Stimulated activated CD8-positive, alpha-beta memory T cell treated with anti-CD3 and anti-CD28 coated beads, Interleukin-4, amount 100 ng/mL, for 4 hours (primary cell): ENCODE measurements at places on chromosomes 7 and 10.

- DNase-seq, result no peak
These were observed 86.0 kb downstream of the AKR1D1 start for GRCh38 chr7:138162236-138162635.

GRCh38 chr7:36677769-36678437 lies 46.4 kb downstream of the AOAH start:
- peak; percentile 30 for DNase-seq

DNA sequence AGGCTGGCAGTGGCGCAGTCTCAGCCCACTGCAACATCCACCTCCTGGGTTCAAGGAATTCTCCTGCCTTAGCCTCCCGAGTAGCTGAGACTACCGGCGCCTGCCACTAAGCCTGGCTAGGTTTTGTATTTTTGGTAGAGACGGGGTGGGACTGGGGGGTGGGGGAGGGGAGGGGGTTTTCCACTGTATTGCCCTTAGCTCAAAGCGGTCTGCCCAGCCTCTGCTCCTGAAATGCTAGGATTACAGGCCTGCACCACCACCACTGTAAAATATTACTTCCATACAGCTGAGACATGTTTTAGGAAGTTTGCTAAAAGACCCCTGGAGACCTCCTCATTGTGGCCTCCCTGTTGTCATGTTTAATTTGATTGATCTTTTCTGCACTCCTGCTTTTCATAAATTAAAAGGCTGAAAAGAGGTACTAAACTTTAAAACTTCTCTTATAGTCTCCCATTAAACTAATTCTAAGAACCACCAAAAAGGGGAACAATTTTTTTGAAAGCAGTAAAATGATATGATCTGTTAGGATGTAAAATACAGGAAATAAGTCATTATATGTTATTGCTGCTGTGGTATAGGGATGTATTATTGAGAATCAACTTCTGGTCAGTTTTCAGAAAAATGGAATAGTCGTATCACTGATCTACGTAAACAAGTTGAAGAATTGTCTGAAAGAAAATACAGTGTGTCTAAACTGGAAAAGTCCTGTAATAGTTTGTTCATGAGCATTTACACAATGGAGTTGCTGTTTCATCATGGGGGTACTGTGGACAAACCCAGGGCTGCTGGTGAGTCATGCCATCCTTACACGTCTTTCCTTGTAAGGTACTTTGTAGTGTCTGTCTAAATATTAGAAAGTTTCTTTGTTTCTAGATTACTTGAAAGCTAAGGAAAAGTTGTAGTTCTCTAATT lies 72.9 kb upstream of the TMEM248 start:
- DNase-seq, result no peak

DNA sequence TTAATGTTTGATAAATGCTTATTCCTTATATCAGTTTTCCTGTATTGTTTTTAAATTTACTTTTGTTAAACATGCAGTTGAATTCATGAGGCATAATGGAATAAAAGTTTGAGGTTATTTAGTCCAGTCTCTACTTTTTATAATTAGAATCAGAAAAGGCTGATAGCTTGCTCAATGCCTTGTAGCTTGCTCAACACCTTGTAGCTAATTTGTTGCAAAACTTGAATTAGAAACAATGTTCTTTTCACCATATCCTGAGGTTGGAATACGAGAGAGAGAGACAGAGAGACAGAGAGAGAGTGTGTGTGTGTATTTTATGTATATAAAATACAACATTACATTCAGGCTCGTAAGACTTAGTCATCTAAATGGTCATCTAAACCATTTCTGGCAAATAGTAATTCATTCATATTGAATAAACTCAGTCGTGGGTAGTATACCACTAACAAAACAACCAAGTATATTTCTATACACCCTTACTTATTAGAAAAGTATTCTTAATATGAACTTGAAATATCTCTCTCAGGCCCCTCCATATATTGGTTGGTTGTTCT lies 243.5 kb downstream of the ADK start:
- no peak for DNase-seq

- DNase-seq, result no peak
These were observed 26.2 kb downstream of the ABLIM1 start for GRCh38 chr10:114631666-114632417.

DNA sequence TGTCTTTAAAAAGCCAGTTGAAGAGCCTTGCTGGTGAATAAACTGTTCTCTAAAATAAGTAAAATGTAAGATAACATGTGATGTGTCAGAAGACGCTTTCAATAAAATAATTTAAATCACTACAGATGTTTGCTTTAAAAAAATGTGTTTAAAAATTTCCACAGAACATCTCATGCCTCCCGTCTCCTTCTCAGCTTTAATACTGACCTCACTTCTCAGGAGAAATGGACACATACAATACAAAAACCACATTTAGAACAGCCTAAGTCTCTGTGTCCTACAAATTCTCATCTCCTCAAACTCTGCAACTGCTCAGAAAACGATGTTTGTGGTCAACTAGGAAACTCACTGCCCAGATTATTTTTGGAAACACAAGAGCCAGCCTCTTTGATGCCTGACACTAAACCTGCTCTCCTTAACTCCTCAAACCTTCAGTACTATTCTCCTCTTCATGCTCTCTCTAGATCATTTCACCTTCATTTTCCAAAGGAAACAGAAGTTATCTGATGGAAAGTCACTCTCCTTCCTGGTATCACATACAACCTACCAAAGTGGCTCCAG lies 120.3 kb downstream of the ZNF438 start:
- no peak for DNase-seq

DNA sequence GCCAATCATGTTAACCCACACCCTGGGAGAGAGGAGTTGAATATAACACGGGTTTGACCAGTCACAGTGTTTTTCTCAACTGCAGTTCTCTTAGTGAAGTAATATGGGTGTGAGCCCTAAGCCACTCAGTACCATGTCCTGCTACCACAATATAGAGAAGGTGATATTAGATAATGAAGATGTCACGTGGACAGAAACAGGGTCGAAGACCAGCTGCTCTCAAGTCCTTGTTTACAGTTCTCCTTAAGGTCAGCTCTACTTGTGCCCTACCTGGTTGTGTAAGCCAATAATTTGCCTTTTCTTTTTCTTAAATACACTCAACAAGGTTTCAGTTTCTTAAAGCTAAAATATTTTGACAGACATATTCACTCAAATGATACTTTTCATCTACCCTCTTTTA lies 128.3 kb upstream of the POT1 start:
- DNase-seq, result no peak

GRCh38 chr7:159028508-159029401 lies 115.9 kb downstream of the VIPR2 start:
- DNase-seq, result no peak

- DNase-seq, result no peak
These were observed 35.1 kb upstream of the PAX2 start for GRCh38 chr10:100710151-100710871.

DNA sequence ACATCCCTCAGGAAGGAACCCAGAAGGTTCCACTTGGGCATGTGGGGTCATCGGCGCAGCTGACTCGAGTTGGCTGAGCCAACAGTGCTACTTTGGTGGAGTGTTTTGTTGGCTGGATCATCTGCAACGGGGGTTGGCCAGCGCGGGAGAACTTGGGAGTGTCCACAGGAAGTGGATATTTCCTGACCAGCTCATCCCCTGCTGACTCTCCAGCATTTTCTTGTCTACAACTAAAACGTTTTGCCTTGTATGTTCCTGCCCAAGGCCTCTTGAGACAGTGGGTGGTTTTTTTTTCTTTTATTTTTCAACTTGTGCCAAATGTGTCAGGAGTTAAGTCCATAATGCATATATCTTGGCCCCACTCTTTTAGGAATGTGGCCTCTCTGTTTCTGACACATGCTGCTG lies 208.6 kb downstream of the ZNF365 start:
- no peak for DNase-seq

DNA sequence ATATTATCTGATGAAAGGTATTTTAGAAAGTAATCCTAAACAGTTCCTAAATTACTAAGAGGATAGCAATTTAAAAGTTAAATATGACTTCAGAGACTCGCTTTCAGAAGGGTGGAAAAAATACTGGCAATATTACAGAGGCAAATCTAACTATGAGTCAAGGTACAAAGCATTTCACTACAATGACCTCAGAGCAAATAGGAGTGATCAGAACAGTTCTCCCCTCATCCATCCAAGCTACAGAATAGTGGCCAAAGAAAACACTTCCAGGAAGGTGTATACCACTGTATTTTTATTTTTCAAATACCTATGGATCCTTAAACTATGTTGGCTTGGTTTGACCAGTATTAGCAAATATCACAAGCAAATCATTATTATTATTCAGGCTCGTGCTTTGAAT lies 112.8 kb upstream of the ODAD2 start:
- DNase-seq, result no peak

GRCh38 chr7:35524112-35524804 lies 170.7 kb downstream of the HERPUD2 start:
- no peak for DNase-seq

DNA sequence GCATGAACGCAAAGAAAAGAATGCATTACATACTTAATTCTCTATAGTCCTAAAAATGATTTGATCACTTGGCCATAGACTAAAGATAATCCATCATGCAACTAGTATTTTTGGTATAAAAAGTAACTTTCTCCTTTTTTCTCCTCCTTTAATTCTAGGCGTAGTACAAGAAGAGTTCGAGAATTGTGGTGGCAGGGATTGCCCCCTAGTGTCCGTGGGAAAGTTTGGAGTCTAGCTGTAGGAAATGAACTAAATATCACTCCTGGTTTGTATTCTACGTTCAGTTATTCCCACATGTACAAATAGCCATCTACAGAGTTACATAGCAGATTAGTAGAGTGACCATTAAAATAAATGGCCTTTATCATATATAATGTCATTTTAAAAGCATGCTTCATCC lies 45.5 kb upstream of the HELLS start:
- DNase-seq, result no peak

DNA sequence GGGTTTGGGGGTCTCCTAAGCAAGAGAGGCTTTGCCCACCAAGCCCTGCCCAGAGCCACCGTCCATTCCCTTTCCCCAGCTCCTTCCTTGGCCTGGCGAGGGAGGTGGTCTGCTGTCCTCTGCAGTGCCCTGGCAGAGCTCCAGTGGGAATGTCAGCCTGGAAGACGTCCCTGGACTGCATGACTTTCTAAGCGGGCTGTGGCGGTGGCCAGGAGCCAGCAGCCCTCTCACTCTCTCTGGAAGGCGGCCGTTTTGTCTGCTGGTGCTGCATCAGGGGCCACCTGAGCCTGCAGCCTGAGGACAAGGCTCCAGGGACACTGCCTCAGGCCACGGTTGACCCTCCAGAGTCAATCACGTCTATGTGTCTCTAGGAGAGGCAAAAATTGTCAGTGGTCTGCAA lies 271.0 kb downstream of the SKAP2 start:
- DNase-seq, result no peak

GRCh38 chr10:99809931-99810615 lies 27.6 kb downstream of the ABCC2 start:
- no peak for DNase-seq

- DNase-seq, result no peak
These were observed 318.0 kb downstream of the PAXIP1 start for GRCh38 chr7:154684666-154685563.

DNA sequence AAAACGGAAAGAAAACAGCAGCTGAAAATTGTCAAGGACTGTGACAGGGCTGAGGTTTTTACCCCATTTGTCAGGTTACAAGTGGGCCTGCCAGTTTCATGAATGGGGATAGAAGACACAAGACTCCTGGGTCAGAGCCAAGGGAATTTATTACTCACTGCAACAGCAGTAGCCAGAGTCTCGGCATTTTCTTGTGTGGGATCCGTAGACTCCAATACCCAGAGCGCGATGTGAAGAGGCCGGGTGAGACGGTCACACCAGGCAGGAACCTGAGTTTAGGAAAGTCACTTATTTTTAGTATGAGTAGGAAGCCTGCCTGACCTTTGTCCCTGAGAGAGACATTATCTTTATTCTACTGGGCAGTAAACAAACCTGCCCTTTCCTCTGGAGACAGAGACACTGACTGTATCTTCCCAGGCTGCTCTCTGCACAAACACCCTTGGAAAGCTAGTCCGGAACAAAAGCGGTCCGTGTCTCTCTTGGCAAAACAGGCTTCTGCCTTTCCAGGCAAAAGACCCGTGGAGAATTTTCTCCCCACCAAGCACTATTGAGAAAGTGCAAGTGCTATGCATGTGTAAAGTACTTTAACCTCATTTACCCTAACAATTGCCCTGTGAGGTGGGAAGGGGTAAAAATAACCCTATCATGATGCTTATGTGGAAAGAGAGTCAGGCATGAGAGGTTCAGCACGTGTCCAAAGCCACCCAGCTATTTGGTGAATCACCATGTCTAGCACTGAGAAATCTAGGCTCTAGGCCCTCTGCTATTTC lies 58.4 kb downstream of the JCAD start:
- DNase-seq, result no peak

- DNase-seq, result no peak
These were observed 5.7 kb upstream of the PRR15 start for GRCh38 chr7:29557954-29558353.

- DNase-seq, result no peak
These were observed 100.7 kb downstream of the USP6NL start for GRCh38 chr10:11510736-11511135.

DNA sequence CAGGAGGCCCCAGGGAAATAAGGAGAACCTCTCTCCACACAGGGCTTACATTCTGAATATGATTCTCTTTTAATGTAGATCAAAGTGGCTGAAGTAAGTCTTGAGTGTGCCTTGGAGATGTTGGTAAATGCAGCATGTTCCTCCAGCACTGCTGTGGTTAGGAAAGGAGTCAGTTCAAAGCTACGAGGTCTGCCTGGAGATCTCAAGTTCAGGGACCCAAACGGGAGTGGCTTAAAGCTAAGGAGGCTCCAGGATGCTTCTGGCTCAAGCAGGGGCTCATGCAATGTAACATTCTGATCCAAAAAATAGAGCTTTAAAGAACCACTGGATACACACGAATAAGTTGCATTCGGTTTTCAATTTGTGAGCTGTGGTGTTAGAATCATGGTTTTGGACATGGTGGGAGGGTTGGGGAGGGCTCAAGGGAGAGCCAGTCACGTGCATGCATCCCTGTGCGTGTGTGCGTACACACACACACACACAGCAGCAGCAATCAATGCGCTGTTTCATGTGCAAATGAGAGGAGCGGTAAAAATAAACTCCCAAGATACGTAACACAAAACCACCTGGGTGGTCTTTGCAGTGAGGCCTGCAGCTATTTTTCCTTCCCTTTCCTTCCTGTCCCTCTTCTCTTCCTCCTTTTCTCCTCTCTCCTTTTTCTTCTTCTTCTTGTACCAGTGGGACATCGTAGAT lies 70.5 kb downstream of the AOAH start:
- no peak for DNase-seq
